Activated naive CD4-positive, alpha-beta T cell treated with anti-CD3 and anti-CD28 coated beads, Interleukin-2, amount 50 U/mL, for 16 hours (primary cell): ENCODE measurements at places on chromosomes 6 and 20.

GRCh38 chr20:41408156-41408794 lies 41.7 kb upstream of the EMILIN3 start:
- DNase-seq = no peak

GRCh38 chr20:36460648-36461599 lies 80.4 kb upstream of the MYL9 start:
- DNase-seq = peak; percentile 90

- DNase-seq = no peak
Observed at GRCh38 chr6:107080036-107080435, 35.3 kb downstream of the BEND3 start.

DNA sequence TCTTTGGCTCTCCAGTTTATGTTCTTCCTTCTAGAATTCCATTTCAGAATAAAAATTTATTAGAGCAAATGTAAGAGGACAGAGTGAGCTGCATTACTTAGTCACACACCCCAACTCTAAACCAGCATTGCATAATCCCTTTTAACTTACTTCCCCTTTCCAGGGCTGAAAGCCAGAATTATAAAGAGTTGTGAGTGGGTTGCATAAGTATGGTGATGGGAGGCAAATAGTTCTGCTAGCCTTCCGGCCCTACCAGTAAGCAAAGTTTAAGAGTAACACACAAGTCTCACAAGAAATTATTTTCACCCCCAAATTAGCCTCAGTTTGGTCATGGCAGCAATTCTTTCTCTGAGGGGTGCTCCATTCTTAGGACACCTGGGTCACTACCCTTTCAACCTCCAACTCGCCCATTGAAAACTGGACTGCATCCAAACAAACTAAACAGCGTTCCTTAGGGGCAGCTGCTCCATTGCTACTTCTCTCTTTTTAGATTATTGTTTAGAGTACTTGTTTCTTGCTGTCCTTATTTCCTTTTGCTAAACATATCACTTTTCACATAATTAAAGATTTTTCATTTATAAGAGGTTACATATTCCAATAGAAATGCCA lies 1.6 kb downstream of the KIAA0408 start:
- DNase-seq = no peak

GRCh38 chr20:4431446-4431845 lies 290.3 kb upstream of the PRND start:
- DNase-seq = no peak

DNA sequence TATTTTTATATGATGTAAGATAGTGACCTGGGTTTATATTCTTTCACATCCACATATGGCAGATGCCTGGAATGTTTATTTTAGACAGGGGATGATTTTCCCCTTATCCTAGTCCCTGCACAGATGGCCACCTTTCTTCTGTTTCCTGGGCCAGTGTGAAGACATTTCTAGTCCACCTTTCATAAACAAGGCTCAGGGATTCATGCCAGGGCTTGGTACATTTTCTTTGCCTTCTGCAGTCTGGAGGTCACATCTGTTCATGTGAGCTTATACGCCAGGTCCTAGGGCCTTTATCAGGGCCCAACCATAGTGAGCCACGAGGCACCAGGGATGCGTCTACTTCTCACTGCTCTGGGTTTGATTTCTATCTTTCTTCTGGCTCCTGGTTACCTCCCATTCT lies 38.0 kb upstream of the ERVFRD-1 start:
- no peak for DNase-seq

DNA sequence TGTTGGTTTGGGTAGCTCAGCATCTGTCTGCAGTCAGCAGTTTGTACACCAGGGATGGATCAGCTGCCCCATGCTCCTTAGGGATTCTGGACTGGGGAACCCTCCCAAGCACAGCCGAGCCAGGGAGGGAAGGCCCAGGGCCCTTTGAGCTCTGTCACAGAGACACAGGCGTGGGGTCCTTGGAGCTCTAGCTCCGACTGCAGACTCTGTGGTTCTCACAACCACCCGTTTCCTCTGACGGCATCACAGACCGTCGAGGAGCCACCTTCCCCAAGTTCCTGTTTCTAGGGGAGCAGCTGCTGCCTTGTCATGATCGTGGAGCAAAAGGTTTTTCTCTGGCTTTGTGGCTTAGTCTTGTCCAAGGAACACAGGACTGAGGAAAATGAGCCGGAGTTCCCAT lies at the start of gene SLA2:
SLA2 (minus strand) TSS at position 199 of the 400 bp plus-strand sequence. CDS start 4,861 bp downstream, outside the sequence.
- peak; percentile 61 for DNase-seq

DNA sequence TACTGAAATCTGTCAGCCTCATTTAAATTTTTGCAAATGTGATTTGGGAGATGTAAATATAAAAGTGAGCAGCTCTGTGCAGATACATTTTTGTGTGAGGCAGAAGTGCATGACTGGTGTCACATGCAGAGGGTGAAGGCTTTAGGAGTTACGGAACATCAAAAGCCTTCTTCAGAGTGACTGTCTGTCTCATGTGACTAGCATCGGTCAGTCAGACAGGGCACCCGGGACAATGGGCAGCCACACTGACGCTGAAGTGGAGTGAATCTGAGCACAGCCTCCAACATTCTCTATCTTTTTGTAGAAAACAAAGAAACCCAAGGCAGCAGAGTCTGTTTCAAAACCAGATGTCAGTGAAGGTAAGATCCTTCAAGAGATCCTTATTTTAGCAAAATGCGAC lies 7.9 kb upstream of the FAM209A start:
- DNase-seq = no peak

DNA sequence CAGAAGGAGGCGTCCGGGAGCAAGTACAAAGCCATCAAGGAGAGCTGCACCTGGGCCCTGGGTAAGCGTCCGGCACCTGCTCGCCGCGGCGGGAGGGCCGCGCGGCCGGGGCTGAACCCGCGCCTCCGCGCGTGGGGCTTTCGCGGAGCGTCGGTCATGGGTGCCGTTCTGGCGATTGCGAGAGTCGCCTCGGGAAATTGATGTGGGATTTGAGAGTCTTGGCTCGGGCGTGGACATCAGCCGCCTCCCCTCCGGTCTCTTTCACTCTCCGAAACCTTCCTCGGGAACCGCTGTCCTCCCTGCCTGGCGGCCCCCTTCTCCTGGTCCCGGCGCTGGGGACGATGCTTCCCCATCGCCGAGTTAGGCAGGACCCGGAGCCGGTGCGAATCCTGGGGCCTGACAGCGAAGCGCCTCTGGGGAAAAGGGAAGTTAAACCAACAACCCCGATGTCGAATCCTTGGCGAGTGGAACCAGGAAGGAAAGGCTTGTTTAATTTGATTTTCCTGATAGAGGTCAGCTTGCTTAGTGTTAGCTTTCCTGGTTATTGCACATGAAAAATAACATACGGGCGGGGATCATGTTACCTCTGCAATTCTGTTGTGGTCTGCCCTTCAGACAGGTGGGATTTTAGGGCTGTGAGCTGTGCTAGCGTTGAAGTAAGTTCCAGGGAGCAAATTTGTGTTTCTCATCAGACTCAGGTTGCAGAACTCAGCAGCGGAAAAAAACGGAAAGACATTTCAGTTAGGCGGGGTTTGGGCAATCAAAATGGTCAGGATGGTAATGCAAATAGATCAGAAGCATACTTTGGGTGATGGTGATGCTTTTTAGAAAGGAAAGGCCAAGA lies 594 bp downstream of the ARFGEF3 start:
- DNase-seq = no peak

- no peak for DNase-seq
Observed at GRCh38 chr6:3320238-3320811, 61.6 kb downstream of the PSMG4 start.

DNA sequence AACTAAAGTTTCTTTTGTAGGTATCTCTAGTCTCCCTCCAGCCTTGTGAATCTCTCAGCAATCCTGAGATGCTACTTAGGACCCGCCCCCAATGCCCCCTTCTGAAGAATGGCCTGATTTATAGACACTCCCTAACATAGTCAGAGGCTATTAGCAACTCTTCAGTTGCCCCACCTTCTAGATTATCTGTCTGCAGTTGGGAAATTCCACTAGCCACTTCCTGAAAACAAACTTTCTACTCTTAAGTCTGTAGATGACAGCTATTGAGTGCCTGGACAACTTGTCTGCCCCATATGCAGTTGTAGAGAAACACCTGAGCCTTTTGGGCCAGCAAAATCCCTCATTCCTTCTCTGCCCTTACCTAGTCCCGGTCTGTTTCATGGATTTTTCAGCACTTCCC lies 188.2 kb upstream of the PREP start:
- no peak for DNase-seq

GRCh38 chr20:25525867-25526266 lies 59.5 kb downstream of the NINL start:
- DNase-seq = no peak

DNA sequence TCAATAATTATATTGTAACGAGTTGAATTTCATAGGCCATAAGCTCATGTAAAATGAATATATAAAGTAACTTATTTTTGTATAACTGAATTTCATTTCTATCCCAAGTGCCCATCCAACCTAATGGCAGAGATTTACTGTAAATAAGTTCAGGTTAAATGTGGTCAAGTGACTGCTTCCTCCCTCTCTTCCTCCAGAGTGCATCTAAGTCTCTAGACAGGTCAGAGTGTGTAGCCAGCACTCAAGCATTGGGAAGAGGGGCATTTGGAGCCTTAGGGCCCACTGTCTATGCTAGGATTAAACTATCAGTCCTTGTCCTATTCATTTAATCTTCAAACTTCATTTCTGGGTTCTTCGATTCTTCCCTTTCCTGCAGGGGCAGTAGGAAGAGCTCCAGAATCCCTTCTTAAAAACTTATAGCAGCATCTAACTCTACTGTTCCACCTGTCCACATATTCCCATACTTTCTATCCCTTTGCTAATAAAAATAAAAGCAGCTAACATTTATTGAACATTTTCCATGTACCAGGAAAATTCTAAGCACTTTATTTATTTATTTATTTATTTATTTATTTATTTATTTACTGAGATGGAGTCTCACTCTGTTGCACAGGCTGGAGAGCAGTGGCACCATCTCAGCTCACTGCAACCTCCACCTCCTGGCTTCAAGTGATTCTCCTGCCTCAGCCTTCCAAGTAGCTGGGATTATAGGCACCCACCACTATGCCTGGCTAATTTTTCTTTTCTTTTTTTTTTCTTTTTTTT lies 36.1 kb upstream of the TOP1 start:
- no peak for DNase-seq

GRCh38 chr6:160137130-160137988 lies 15.7 kb downstream of the SLC22A1 start:
- DNase-seq = no peak

- DNase-seq = no peak
Observed at GRCh38 chr6:139369068-139369467, 5.4 kb downstream of the CITED2 start.

GRCh38 chr20:20719411-20719810 lies 7.0 kb upstream of the RALGAPA2 start:
- DNase-seq = no peak

GRCh38 chr6:150800674-150801314 lies 64.7 kb upstream of the MTHFD1L start:
- no peak for DNase-seq

DNA sequence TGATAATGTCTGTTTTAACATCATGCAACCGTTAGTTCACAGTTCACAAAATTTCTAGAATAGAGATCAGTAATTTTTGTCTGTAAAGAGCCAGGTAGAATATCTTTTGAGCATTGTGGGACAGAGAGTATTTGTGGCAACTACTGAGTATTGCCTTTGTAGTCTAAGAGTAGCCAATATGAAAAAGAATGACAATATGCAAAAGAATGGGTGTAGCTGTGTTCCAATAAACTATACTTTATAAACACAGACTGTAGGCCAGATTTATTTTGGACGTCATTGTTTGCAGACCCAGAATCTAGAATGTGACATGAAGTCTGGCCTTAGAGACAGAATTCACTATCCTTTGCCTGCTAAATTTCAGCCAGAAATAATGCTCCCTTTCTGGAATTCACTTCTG lies 694.1 kb upstream of the MMS22L start:
- no peak for DNase-seq

DNA sequence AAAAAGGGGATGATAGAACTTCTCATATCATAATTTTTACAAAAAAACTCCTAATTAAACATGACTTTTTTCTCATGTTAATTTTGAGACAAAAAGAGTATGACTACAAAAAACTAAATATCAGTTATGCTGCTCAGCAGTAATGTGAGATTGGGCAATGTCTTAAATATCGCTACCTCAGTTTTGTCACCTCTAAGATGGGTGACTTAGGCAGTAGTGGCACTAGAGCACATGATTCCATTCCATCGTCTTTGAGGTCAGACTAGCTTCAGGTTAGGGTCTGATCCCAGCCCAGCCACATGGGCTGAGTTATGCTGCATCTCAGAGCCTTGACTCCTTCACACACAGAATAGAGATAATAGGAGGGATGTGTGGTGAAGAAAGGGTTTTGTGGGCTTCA lies 11.0 kb downstream of the DCBLD1 start:
- DNase-seq = no peak

GRCh38 chr6:121920616-121921015 lies 478.8 kb upstream of the HSF2 start:
- no peak for DNase-seq

DNA sequence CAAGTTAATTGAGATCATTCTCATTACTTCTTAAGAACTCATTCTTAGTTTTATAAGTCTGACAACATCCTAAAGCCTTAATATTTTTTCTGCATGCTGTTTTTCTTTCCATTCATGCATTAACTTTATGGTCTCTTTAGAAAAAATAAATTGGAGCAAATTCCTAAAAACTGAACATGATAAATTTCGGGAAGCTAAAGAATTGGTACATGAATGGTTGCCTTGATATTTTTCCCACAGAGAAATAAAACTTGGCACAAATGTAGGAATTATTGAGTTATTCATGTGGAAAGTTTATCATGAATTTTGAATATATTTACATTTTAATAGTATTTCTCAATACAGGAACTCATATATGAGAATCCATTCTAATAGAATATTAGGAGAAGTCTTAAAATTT lies 115.9 kb downstream of the BMP5 start:
- DNase-seq = no peak

DNA sequence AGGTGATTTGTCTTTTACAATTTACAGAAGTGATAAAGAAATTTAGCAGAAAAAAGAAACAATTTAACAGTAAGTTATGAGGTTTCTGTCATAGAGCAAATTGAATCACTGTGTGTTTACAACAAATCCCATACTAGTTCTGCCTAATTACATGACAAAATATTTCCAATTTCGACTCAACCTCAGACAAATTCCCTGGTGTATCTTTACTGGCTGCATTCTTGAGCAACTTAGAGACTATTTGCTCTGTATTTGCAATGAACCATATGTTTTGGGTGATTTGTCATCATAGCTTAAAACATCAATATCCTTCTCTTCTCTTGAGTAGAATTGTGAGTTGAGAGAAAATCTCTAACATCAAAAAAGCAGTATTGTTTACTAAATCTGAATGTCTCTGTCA lies 128.7 kb downstream of the SIM1 start:
- no peak for DNase-seq

DNA sequence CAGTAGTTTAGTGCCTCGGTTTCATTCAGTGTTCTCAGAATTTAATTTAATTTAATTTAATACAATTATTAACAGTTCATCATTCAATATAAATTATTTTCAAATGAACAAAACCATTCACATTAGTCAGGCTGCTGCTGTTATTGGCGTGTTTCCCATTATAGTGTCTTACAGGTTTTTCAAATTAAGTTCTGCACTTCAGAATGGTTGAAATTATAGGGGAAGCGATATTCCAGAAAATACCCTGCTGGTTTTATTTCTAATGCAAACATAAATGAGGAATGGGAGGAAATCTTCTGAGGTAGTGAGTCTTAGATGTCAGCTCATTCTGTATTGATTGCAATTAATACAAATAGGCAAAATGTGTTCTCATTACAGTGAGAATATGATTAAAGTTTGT lies 37.6 kb downstream of the OPN5 start:
- DNase-seq = no peak
